ENCODE measurements at places on chromosomes 11 and 22.

- DNase-seq = no peak
Observed at GRCh38 chr11:8828580-8829361, 82.2 kb upstream of the AKIP1 start.

- no peak for DNase-seq
Observed at GRCh38 chr22:33865996-33866395, 54.3 kb downstream of the LARGE1 start.

DNA sequence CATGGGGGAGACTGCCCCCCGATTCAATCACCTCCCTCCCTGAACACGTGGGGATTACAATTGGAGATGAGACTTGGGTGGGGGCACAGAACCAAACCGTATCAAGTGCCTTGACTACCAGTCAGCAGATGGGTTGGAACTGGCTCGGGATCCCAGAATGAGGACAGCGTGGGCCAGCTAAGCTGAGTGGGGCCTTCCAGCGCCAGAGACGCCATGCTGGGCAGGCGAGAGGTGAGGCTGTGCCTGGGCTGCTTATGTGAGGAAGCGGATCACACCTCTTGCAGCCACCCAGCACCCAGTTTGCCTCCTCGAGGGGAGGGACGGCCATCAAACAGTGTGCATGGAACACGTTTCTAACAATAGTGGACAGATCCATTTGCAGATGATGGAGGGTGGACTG lies 195.1 kb downstream of the TBC1D22A start:
- DNase-seq = no peak

DNA sequence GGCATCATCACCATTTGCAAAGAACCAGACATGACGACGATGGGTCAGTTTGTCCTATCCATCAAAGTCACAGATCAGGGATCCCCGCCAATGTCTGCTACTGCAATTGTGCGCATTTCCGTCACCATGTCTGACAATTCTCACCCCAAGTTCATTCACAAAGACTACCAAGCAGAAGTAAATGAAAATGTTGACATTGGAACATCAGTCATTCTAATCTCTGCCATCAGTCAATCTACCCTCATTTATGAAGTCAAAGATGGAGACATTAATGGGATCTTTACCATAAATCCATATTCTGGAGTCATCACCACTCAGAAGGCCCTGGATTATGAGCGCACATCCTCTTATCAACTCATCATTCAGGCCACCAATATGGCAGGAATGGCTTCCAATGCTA lies 171.6 kb upstream of the MTNR1B start:
- no peak for DNase-seq

DNA sequence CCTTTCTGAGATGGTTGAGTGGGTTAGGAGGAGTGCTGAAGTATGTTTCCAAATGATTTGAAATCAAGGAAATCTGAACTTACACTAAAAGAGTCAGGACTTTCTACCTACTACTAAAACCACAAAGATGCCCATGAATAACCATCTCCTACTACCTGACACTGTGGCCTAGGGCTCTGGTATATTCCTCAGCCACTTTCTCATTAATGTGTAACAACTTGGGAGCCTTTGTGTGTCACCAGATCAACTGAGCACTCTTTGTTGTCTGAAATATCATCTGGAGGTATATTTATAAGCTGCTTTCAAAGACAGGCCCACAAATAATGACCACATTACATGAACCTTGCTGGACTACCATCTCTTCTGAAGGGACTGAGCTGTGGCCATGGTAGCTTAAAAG lies 43.9 kb downstream of the RELT start:
- DNase-seq = no peak

GRCh38 chr22:24695060-24695459 lies 79.5 kb downstream of the PIWIL3 start:
- DNase-seq = no peak

- no peak for DNase-seq
Observed at GRCh38 chr11:60942970-60943565, 8.9 kb downstream of the SLC15A3 start.

GRCh38 chr11:19644316-19644715 lies 68.3 kb upstream of the NAV2 start:
- no peak for DNase-seq

DNA sequence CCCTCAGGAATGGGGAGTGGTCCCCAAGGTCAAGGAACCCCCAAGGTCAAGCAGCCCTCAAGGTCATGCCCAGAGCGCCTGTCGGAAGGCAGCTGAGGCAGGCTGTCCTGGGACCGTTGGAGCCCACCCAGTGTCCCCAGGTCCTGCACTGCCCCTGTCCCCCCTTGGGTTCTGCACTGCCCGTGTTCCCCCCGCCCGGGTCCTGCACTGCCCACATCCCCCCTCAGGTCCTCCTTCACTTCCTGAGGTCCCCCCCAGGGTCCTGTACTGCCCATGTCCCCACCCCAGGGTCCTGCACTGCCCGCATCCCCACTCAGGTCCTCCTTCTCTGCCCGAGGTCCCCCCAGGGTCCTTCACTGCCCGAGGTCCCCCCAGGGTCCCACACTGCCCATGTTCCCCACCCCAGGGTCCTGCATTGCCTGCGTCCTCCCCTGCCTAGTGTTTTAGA lies 1073.0 kb downstream of the BRD1 start:
- DNase-seq = no peak

DNA sequence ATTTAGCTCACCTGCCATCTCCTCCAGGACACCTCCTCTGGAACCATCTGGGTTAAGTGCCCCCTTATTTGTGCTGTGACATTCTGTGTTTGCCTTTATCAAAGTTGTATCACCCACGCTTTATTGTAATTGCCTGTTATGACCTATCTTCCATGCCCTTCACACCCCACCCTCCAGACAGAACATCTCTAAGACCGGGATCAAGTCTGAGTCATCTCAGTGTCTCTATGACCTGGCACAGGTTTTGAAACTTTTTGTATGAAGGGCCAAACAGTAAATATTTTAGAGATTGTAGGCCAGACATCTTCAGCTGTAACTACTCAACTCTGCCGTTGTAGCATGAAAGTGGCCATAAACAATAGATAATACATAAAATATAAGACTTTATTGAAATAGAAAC lies 161.8 kb downstream of the SPON1 start:
- no peak for DNase-seq

DNA sequence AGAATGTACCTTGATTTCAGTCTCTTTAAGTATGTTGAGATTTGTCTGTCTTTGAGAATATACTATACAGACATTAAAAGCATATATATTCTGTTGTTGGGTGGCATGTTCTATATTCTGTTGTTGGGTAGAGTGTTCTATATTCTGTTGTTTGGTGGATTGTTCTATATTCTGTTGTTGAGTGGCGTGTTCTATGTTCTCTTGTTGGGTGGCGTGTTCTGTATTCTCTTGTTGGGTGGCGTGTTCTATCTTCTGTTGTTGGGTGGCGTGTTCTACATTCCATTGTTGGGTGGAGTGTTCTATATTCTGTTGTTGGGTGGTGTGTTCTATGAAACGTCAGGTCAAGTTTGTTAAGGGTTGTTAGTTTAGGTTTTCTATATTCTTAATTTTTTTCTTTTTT lies 27.1 kb upstream of the CTTN start:
- DNase-seq = no peak

GRCh38 chr11:118265954-118266353 lies 1.9 kb upstream of the MPZL2 start:
- DNase-seq = no peak

- DNase-seq = no peak
Observed at GRCh38 chr22:31895411-31896123, 48.8 kb upstream of the YWHAH start.

- no peak for DNase-seq
Observed at GRCh38 chr11:59152312-59152951, 9.8 kb downstream of the FAM111A start.

GRCh38 chr11:125381499-125382044 lies 114.5 kb downstream of the FEZ1 start:
- no peak for DNase-seq

DNA sequence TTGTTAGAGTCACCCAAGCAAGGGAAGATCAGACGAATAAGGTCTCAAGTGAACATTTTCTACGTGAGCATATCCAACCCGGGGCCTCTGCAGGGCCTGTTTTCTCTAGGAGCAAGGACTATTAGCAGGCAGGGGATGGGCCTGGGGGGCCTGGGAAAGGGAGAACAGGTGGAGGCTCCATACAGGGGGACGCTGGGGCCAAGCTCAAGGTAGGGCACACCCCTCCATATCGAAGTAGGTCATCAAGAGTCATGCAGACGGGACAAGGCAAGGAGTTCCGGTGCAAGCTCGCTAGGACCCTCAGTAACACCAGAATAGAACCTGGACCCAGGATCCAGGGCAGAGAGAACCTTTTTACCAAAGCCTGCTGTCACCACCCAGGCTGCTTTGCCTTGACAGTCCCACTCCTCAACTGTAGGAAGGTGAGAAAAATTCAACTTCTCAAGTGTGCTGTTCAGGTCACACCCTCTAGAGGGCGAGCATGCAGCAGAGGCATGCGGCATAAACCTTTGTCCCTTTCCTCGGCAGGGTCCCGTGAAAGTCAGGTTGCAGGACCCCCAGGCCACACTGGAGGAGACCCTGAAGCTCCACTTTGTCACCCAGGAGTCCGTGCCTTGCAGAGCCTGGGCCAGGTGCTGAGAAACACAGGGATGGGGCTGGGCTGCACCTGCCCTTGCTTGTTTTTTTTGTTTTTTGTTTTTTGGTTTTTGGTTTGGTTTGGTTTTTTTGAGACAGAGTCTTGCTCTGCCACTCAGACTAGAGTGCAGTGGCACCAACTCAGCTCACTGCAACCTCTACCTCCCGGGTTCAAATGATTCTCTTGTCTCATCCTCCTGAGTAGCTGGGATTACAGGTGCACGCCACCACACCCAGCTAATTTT lies 8.6 kb upstream of the APOBEC3B start:
- no peak for DNase-seq

- DNase-seq = no peak
Observed at GRCh38 chr11:95398437-95399112, 167.6 kb upstream of the SESN3 start.

DNA sequence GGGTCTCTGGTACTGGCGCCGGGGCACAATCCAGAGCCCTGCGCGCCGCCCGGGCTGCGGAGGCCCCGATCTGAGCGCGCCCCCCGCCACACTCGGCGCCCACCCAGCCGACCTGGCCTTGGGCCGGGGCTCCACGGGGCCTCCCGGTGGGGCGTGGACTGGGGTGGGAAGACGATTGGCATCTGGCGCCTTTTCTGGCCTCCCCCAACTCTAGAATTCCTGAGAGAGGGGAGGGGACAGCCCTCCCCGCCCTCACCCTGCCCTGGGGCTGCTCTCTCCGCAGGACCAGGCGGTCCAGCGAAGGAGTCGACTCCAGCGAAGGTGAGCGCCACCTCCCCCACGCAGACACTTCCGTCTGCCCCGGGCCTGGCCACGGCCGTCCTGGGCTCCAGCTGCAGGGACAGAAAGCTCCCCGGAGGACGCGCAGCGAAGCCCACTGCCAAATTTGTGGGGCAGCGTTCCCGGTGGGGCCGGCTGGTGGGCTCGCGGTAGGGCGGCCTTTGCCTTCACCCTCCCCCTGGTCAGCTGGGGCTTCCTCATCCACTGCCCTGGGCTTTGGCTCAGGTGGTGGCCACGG lies 593 bp downstream of the SSH3 start:
- DNase-seq = no peak

GRCh38 chr11:7851391-7851790 lies 54.6 kb upstream of the OR5P2 start:
- DNase-seq = no peak

DNA sequence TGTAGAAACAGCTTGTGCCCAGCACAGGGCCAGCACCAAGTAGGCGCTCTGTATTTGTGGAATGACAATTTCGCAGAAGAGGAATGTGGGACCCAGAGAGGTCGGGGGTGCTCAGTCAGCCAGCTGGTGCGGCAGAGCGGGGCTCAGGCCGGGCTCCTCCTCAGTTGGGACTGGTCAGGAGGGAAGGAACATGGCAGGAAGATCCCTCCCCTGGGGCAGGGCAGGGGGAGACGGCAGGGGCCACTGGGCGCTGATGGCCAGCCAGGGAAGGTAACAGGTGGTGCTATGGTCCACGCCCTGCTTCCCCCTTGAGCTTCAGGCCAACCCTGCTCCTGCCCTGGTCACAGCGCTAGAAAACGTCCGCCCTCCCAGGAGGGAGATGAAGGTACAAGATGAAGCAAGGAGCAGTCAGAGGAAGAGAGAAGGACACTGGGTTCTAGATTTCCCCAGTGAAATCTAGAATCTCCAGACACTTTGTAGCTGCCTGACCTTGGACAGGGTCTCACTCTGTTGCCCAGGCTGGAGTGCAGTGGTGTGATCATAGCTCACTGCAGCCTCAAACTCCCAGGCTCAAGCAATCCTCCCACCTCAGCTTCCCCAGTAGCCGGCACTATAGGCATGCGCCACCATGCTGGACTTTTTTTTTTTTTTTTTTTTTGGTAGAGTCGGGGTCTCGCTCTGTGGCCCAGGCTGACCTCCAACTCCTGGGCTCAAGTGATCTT lies 13.5 kb upstream of the SPI1 start:
- DNase-seq = no peak

All from stimulated activated CD4-positive, alpha-beta T cell treated with anti-CD3 and anti-CD28 coated beads, TNF-alpha, amount 100 ng/mL, for 24 hours (primary cell).